ENCODE measurements at places on chromosomes 11 and 22.

DNA sequence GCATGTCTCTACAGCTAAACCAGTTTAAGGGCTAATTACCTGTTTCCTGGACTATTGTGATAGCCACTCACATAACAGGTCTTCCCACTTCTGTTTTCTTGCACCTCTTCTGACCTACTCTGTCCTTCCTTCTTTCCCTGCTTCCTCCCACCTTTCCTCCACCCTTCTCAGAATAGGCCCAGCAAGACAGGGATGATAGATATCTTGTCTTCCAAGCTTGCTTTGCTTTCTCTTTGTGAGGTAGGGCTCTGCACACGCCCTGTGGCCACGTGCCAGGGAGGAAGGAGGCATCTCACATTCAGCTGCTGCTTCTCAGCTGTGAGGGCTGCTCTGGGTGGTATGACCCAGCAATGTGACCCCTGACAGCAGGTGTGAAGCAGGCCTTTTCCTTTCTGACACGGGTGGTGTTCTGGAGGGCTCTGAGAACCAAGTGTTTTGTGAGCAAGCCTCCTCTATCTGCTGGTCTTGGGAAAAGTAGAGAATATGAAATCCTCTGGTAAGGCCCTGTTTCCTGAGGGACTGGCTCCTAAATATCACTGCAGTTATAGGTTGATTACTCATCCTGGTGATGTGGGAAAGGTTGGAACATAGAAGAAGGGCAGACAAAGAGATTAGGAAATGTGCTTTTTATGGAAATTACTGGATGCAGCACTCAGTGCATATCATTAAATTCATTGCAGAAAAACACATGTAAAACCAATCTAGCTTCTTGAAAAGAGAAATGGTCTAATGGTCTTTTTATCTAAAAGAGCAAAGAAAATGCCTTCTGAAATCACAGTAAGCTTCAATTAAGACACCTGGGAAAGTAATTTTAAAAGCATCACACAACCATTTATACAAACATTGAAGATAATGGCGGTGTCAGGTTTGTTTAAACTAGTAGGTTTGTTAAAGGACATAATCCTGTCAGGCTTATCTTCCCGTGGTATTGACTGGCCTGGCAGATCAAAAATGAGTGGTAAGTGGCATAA lies 8.5 kb downstream of the AMOTL1 start:
- DNase-seq: peak; percentile 40

DNA sequence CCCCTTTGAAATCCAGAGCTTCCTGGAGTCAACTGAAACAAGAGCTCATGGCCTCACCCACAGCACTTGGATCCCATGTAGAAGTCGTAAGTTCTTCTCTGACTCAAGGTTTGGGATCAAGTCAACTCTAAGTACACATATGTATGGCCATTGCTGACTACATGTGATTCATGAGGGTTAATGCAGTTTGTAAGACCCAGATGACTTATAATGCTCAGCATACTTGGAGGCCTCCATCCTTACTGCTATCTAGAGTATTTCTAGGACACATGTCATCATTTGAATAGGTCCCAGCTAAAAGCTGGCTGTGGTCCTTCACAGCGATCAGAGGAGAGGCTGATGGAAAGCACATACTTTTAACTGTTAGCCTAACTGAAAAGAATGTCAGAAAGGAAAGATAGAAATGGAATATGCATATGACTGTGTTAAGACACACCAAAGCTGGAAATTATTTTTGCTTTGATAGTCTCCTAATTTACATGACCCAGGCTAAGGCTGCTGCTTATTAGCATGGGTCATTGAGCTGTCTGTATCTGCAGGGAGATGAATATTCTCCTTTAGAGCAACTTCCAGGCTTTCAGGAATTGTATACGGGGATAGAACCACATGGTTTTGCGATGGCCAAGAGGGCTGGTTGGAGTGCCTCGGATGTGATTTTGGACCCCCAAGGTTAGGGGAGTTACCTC lies 76.3 kb downstream of the NTM start:
- DNase-seq: no peak

DNA sequence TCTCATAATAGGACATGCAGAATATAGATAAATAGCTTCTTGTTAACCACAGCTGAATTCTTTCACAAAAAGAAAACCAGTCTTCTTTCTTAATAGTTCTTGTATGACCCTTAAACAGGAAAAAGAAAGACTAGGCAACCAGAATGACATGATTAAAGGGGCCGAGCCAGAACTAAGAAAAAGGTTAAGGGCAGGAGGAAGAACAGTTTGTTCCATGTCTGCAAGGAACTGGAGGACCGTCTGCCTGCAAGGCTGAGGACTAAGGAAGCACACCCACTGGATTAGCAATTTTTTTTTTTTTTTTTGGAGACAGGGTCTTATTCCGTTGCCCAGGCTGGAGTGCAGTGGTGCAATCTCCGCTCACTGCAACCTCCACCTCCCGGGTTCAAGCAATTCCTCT lies 26.0 kb upstream of the TMPRSS5 start:
- DNase-seq: no peak

DNA sequence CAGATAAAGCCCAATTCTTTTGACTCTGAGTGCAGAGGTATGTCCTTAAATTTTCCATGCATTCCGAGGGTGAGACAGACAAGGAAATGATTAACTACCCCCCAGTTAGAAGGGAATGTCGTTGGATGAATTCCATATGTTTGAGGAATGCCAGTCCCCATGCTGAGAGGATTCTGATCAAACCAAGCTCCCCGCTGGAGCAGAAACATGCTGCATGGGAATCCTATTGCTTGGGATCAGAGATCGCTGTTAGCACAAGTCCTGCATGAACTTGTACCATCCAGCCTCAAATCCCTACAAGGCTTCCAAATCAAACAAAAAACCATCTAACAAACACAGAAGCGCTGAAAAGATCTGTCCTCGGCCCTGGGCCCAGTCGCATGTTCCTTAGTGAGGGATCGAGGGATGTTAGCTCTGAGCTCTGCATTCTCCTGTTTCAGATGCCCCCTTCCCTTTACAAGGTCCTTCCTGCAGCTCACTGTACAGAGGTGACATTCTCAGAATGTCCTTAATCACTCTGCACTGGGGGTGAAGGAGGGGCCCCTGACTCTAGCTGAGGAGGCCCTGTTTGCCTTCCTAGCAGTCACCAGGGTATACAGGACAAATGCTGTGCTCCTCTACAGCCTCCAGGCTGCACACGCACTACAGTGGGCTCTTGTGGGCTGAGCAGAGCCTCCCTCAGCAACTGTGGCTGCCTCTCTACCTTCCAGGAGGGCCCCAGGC lies 353.4 kb downstream of the TENM4 start:
- peak; percentile 99 for DNase-seq

GRCh38 chr11:121466063-121466794 lies 13.5 kb upstream of the SORL1-AS1 start:
- DNase-seq: peak; percentile 96

- no peak for DNase-seq
Observed at GRCh38 chr22:46577368-46578249, 40.2 kb upstream of the CELSR1 start.

DNA sequence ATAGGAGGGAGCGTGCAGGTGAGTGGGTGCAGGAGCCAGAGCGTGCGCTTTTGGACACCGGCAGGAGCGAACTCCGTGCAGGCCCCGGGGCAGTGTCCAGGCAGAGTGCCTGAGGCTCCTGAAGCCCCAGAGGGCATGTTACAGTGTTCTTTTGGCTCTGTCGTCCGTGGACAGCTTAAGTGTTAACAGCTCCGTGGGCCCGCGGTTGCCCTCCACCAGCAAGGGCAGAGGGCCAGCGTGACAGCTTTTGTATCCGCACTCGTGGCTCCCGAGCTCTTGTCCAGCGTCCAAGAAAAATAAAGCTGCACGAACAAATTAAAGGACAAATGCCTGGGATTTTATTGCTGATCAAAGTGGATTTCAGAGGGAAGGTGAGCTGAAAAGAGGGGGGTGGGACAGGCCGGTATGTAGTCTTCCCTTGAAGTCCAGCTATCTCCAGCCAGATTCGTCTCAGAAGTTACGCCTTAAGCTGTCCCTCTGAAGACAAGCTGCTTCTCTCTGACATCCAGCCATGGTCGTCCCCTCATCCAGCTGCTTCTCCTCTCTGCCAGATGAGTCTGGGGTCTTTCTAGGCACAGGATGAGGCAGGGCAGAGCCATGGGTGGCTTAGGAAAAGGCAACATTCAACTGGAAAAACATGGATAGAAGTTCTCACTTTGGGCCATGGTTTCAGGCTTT lies 968 bp upstream of the TMEM109 start:
- no peak for DNase-seq

DNA sequence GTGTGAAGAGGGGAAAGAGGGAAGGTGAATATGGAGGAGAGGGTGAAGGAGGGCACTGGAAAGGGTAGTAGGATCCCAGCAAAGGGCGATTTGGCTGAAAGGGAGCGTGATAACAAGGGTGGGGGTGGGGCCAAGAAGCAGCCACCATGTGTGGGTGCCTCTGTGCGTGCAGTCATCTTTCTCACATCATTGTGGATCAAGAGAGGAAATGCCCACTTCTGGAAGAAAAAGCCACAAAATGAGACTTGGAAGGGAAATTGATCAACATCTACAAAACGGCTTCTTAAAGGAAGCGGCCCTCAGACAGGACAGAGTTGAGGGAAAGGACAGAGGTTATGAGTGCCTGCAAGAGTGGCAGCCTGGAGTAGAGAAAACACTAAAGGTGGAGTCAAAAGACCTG lies 1.2 kb upstream of the CXCR5 start:
- no peak for DNase-seq

DNA sequence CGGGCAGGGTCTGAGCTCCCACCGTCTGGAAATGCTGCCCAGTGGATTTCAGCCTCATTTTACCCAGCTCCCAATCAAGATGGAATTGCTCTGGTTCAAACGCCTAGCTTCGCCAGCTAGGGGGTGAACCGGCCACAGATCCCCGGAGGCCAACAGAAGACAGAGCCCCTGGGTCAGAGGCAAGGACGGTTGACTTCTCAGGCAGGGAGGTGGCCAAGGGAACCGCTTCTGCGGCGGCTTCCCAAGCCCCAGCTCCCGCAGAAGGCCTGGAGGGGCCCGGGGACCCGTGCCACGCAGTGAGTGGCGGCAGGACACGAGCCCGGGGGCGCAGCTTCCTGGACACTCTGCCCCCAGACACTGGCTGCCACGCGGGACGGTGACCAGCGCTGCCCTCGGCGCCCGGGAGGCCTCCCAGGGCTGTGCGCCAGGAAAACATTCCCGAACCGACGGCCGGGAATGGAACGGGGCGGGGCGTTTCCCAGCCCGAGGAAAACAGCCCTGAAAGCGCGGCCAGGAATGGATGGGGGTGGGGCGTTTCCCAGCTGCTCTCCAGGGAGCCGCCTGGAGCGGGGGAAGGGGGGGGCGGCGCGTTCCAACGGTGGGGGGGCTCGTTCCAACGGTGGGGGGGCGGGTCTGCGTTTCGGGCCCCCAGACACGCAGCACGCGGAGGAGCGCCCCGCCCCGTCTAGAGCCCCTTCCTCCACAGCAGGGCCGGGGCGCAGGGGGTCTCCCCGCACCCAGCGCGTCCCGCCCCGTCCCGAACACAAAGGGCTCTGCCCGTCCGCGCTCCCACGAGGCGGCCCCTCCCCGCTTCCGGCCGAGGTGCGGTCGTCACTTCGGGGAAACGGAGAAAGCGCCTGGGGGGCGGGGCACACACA lies 13.5 kb upstream of the B4GALNT4 start:
- DNase-seq: peak; percentile 98

DNA sequence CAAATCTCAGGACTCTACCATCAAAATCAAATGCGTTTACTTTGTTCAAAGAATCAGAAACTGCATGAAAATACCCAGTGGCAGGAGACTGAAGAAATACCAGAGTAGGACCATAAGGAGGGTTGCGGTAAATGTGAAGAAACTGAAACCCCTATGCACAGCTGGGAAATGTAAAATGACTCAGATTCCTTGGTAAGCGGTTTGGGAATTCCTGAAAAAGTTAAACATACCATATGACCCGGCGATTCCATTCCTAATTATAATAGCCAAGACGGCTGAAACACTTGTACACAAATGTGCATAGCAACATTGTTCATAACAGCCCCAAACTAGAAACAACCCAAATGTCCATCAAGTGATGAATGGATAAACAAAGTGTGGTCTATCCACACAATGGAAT lies 114.1 kb upstream of the GRAMD1B start:
- peak; percentile 72 for DNase-seq

DNA sequence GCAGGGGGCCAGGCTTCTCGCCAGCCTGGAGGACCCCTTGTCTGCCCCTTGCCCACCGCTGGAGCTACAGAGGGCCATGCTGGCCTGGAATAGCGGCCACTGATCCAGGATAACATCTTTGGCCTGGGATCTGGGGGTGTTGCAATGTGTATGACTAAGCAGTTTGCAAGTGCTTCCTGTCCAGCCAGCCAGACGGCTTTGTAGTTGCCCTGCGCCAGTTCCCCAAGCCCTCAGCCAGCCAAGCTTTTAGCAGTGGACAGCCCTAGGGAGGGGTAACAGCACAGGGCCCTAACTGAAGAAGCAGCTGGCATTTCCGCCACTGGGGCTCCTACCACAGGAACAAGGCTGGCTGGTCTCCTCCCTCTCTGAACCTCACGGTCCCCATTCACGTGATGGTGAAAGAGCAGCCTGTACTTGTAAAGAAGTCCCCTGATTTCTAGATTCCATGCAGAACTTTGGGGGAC lies 32.1 kb downstream of the UQCR10 start:
- DNase-seq: peak; percentile 54

- no peak for DNase-seq
Observed at GRCh38 chr11:30422447-30423278, 99.8 kb downstream of the ARL14EP start.

DNA sequence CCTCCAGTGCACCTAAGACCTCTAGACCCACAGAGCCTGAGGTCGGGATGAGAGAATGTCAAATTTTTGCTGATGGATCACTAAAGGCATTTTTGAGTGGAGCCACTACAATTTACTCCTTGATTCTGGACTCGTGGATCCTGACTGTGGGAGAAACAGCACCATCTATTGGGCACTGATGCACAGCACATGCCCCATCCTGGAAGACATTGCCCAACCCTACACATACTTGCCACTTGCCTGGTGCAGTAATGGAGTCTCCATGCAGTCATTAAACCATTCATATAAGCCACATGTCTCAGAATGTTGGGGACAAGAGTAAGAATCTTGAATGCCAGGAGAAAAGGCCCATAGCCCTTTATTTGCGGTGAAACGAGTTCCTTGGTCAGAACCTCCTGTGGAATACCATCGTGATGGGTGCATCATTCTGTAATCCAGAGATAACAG lies 103.9 kb downstream of the GGTLC2 start:
- peak; percentile 46 for DNase-seq

DNA sequence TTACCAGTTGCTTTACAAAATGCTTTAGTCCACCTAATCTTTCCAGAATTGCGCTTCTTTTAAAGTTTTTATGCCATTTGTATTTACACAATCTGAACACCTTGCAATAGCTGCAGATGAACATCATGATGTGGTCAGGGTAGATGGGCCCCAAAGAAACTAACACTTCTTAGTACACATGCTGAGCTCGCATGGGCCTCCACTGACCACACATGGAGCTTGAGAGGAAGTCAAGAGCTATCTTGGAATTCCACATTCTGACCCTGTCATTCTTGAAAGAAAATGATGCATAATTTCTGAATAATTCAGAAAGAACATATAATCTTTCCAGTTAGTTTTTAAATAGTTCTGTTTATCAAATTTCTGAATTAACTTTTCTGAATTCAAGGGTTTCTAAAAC lies 7.7 kb downstream of the LIPT2 start:
- DNase-seq: no peak

- no peak for DNase-seq
Observed at GRCh38 chr22:43333978-43334377, 9.2 kb downstream of the SCUBE1 start.
